ENCODE measurements at places on chromosomes 4 and X. TPM values are rescaled to one million over a fixed set of nuclear protein-coding genes. Genes with fewer than 3 reads are reported as not detected.

DNA sequence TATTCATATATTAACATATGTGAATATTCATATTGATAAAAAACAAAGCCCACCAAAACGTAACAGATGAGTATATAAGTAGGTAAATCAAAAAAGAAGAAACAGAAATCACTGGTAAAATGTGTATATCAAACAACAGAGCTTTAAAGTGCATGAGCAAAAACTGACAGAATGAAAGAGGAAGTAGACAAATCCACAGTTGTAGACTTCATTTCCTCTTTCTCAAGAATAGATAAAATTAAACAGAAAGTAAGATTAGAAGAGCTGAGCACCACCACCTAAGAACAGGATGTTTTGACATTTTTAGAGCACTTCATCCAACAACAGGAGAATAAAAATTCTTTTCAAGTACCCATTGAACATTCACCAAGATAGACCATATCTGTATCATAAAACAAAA lies 64.6 kb downstream of the CNKSR2 start:
- H3K36me3 ChIP-seq, result no peaks in the 10 kb centered on the region
- H3K4me3 ChIP-seq, result peak overlapping the region; percentile 51
- no peaks in the 10 kb centered on the region for H3K27me3 ChIP-seq
- H3K27ac ChIP-seq, result peak overlapping the region; percentile 89
- peaks cover 6% of the 10 kb centered on the region for H3K4me1 ChIP-seq

GRCh38 chr4:155818639-155819038 lies 47.4 kb downstream of the ASIC5 start:
- H3K4me3 ChIP-seq, result no peak overlapping the region
- no peaks in the 10 kb centered on the region for H3K27me3 ChIP-seq
- DNase-seq, result no peak

- H3K36me3 ChIP-seq, result no peaks in the 10 kb centered on the region
- no peak overlapping the region for H3K27ac ChIP-seq
- peaks cover 24% of the 10 kb centered on the region for H3K27me3 ChIP-seq
- DNase-seq, result no peak
Observed at GRCh38 chrX:133297284-133297683, 79.1 kb upstream of the TFDP3 start.

DNA sequence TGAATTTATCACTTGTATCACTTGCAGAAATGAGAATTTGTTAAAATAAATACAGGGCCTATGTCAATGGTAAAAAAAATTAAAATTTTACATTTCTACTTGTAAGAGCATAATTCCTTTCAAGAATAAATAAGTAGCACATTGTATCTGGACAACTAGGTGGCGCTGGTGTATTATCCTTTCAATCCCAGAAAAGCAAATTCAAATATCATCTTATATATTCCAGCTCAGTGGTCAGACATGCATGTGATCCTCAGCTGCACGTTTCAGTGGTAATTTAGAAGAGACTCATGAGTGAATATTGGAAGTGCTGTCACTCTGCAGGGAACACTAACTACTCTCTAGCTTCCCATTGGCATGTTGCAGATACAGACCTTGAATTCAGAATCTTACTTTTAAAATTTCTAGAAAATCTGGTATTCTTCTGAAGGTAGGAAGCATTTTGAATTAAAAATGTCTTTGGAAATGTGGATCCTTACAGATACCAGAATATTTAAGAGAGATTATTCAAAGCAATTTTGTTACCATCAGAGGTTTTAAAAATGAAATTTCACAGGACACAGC lies 1414.7 kb upstream of the TENM3 start:
- H3K4me1 ChIP-seq, result no peaks in the 10 kb centered on the region
- H3K36me3 ChIP-seq, result peaks cover 1% of the 10 kb centered on the region
- peak; percentile 1 for DNase-seq
- H3K27ac ChIP-seq, result no peak overlapping the region
- H3K4me3 ChIP-seq, result no peak overlapping the region

DNA sequence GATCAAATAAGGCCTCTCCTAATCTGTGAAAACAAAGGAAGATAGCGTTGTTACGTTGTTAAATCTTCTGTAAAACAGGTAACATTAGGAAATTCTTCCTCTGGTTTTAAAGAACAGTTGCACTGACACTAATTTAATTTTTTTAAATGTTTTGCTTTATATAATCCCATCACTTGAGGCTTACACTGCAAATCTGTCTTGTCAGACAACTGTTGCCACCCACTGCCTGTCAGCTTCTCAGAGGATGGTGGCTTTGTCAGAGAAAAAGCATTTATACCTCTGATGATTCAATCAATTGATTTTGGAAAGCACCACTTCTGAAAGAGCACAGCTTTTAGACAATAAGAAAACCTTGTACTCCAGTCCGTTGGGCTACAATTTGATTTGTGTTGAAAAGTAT lies 799.1 kb downstream of the FSTL5 start:
- H3K36me3 ChIP-seq, result no peaks in the 10 kb centered on the region
- H3K4me1 ChIP-seq, result no peaks in the 10 kb centered on the region

GRCh38 chrX:147680251-147680650 lies 231.5 kb upstream of the FMR1 start:
- no peaks in the 10 kb centered on the region for H3K36me3 ChIP-seq
- no peak overlapping the region for H3K27ac ChIP-seq
- no peak for DNase-seq

LGI2 gene
- not detected for total RNA-seq

All from activated T-cell treated with anti-CD3 and anti-CD28 coated beads, Interleukin-2, amount 50 U/mL, for 72 hours (primary cell).